ENCODE measurements at places on chromosomes 11 and 22.

DNA sequence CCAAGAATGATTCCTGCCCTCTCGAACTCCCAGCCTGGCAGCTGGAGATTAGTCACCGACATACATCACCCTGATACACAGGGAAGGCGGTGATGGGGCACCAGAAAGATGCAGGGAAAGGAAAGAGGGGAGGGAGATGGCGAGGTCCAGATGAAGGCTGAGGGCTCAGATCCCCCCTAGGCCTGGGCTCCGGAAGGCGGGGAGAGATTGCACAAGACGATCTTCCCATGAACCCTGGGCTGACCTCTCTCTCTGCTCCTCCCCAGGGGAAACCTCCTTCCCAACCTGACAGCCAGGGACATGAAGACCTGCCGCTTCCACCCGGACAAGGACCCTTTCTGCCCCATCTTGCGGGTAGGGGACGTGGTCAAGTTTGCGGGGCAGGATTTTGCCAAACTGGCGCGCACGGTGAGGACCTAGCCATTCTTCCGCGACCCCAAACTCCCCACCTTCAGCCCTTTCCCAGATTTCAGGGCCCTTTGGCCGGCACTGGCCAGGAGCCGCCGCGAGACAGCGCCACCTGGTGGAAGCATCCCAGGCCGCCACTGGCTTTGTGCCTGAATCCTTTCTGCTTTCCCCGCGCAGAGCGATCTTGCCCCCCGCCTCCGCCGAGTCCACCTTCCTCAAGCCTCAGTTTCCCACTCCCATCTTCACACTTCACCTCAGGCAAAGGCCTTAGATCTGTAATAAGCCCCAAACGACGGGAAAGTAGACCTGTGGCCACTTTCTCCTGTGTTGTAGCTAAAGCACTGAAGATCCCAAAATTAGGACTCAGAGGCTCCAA is 11.5 kb downstream of the P2RX3 start:
- DNase-seq = no peak

DNA sequence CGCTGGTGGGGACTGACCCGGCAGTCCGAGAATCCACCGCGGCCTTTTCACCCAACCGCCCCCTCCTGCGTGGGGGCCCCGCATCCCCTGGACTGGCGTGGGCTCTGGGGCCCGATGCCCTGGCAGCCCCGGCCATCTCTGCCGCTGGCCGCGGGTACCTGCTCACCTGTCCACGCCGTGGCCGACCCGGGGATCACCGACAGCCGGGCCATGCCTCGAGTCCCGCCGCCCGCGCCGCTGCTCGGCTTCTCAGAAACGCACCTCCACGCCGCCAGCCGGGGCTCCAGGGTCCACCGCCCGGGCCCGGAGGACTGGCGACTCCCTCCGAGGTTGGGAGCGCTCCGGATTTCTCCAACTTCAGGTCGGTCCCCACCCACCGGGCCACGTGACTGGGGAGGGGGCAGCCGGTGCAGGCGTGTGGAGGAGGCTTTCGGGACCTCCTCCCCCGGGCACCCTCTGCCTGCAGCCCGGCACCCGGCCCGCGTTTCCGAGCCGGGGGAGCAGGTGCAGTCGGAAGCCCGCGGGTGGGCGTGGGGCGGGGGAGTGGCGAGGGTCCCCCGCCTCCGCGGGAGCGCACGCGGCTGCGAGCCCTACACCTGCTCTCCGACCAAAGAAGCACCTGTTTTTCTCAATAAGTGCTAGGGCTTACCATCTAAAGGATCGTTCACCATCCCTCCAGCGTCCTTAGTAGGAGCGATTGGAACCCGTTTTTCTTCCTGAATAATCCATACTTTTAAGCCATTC is 554 bp upstream of the NRIP3 start:
- peak; percentile 23 for DNase-seq

DNA sequence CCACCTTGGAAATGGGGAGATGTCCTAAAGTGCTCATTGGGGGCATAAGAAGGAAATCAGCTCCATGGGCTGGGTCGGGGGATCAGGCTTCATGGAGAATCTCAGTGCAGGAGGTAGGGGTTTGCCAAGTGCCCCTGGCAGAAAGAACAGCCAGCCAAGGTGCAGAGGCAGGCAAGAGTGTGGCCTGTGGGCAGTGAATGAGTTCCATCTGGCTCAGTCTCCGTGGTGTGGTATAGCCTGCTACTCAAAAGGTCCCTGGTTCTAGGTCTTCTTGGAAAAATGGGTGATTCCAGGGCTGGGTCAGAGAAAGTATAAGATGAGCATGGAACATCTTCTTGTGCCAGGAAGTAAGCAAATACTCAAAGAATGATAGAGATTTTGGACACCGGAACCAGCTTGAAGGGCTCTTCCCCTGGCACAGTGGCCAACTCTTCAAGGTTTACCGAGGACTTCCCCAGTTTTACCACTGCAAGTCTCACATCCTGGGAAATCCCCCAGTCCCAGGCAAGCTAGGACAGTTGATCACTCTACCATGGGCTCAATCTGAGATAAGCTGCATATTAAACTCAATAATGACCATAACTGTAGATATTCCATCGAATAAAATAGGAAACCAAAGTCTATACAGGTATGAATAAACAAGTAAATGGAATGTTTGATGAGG is 10.6 kb upstream of the ARAP1 start:
- DNase-seq = no peak

DNA sequence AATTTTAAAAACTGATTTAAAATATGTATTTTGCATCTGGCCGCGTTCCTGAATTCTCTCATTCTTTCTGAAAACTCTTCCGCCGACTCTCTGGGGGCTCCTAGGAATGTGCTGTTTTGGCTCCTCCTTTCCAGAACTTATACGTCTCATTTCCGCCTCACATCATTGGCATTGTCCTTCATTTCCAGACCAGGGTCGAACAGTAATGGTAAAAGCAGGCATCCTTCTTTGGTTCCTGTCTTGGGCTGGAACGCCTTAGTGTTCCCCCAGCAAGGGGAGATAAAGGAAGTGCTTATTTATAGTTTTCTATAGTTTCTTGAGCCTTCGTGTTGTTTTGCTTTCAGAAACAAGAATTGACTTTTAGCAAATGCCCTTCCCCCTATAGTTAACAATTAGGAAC is 10.9 kb upstream of the TNNT3 start:
- no peak for DNase-seq

- DNase-seq = no peak
These were observed 184.2 kb downstream of the SBF2 start for GRCh38 chr11:10109806-10110205.

DNA sequence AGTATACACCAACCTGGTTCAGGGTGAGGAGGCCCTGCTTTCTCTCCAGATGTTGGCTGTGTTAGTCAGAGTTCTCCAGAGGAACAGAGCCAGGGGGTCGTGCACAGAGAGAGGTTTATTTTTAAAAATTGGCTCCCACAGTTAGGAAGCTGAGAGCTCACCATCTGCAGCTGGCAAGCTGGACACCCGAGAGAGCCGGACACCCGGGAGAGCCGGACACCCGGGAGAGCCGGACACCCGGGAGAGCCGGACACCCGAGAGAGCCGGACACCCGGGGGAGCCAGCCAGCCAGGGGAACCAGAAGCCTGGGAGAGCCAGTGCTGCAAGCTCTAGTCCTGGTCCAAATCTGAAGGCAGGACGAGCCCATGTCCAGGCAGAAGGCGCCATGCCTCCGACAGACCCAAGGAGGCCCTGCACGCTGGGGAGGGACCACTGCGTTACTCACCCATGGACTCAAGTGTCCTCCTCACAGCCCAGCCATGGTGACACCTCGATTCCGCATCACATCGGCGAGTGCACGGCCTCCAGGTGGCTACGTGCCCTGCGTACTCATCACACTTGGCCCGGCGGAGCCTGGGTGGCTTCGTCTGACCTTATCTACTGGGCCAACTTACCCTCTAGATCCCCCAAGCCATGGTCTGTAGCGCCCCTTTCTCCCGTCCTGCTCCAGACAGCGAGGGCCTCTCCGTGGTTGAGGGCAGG is 99.0 kb downstream of the BRD1 start:
- DNase-seq = no peak

Data from NCI-H1092 (cell line).